Activated T-helper 2 cell treated with anti-CD3 and anti-CD28 coated beads, Interferon-gamma antibody, Interleukin-2, Interleukin-4, amounts not matched to agents 10 μg/mL and 5 μg/mL and 100 μg/mL, durations not matched to agents 14 hours and 24 hours and 36 hours (primary cell): ENCODE measurements at places on chromosomes 2 and 18. TPM values are rescaled to one million over a fixed set of nuclear protein-coding genes. Genes with fewer than 3 reads are reported as not detected.

The KRTCAP3 gene
- 6.2 and 7.5 TPM in 2 replicates for total RNA-seq

The EVX2 gene
- total RNA-seq, result not detected in 2 replicates

The ARL4C gene
- 44.6 and 45.7 TPM in 2 replicates for total RNA-seq

The BUB1 gene
- 68.4 and 74.4 TPM in 2 replicates for total RNA-seq

The PPP1R1C gene
- not detected in 2 replicates for total RNA-seq

The GAREM2 gene
- total RNA-seq, result 3.9 and 5.9 TPM in 2 replicates

DNA sequence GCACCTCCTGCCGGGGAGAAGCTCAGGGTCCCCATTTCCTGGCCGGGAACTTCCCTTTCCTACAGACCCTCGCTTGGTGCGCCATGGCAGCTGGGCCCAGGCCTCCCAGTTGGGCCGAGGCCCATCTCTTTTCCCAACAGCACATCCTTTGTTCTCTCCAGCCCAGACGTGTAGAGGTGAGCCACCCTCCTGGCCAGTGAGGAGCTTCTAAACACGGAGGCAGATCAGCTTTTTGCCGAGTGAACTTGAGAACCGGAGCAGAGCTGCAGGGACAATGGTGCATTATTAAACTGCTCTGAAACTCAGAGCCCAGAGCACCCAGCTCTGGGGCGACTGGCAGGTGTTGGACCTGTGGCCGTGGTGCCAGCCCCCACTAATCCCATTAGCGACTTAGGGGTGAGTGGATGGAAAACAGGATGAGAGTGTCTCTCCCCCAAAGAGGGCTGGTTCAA lies 25.4 kb downstream of the SH3BP4 start:
- H3K27me3 ChIP-seq, result no peaks in the 10 kb centered on the region
- H3K27ac ChIP-seq, result no peak overlapping the region
- no peaks in the 10 kb centered on the region for H3K36me3 ChIP-seq

GRCh38 chr2:235860111-235860510 lies 308.1 kb downstream of the GBX2 start:
- H3K27ac ChIP-seq, result no peak overlapping the region
- H3K4me3 ChIP-seq, result no peak overlapping the region
- no peak for DNase-seq

GRCh38 chr2:27442920-27443282 lies 720 bp downstream of the KRTCAP3 start:
- no peak overlapping the region for H3K27ac ChIP-seq
- H3K4me3 ChIP-seq, result no peak overlapping the region
- no peak for DNase-seq
- no peaks in the 10 kb centered on the region for H3K27me3 ChIP-seq
- no peaks in the 10 kb centered on the region for H3K4me1 ChIP-seq

GRCh38 chr2:127293386-127293747 lies 577 bp downstream of the ERCC3 start:
- peak overlapping the region; percentile 99 for H3K27ac ChIP-seq
- H3K4me1 ChIP-seq, result peaks cover 18% of the 10 kb centered on the region
- H3K4me3 ChIP-seq, result peak overlapping the region; percentile 100
- DNase-seq, result no peak
- H3K36me3 ChIP-seq, result peaks cover 50% of the 10 kb centered on the region
